ENCODE measurements at places on chromosomes 12 and 14.

GRCh38 chr14:100140452-100141078, 18.9 kb downstream of the DEGS2 start:
- peak; percentile 62 for DNase-seq

GRCh38 chr12:97142737-97143410, 235.8 kb downstream of the NEDD1 start:
- DNase-seq, result no peak

DNA sequence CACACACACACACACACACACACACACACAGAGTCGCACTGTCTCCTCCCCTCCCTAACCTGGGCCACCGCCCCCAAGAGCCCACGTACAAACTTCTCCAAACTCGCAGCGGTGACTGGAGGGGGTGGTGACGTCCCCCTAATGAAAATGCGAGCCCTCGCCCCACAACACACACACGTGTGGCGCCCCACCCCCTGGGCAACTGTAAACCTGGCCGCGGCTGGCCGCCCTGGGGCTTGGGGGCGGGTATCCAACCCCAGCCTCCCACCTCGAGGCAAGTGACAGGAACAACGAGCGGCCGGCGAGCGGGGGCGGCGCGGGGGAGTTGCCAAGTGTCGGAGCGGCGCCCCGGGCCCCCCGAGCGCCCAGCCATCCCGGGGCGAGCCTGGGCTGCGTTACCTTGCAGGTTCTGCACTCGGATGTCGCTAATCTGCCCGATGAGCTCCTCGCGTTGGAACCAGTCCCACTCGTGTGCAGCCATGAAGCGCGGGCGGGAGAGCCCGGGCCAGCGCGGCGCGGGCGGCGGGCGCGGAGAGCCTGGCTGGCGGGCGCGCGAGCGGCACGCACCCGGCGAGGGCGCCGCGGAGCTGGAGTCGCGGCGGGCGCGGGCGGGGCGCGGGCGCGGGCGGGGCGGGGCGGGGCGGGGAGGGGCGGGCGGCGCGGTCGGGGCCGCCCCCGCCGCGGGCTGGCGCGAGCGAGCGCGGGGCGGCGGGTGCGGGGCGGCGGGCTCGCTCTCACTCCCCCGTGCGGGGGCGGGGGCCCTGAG, at the start of gene CLMN:
Gene CLMN, minus strand, starts transcription at position 597 of the 766 bp plus-strand sequence. Its CDS starts 116 bp downstream, at position 481.
- DNase-seq, result no peak

GRCh38 chr12:14700935-14701334, 4.5 kb upstream of the GUCY2C start:
- DNase-seq, result no peak

DNA sequence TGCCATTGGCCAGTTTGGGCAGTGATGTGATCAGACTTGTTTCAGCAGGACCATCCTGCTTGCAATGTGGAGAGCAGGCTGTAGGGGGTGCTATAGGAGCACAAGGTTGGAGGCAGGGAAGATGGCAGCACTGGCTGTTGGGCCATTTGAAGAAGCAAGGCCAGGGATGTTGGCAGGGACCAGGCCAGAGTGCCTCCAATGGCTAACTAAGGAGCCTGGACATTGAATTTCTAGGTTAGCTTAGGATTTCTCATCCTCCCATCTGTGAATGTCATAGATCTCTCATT, 23.5 kb downstream of the FGF23 start:
- no peak for DNase-seq

DNA sequence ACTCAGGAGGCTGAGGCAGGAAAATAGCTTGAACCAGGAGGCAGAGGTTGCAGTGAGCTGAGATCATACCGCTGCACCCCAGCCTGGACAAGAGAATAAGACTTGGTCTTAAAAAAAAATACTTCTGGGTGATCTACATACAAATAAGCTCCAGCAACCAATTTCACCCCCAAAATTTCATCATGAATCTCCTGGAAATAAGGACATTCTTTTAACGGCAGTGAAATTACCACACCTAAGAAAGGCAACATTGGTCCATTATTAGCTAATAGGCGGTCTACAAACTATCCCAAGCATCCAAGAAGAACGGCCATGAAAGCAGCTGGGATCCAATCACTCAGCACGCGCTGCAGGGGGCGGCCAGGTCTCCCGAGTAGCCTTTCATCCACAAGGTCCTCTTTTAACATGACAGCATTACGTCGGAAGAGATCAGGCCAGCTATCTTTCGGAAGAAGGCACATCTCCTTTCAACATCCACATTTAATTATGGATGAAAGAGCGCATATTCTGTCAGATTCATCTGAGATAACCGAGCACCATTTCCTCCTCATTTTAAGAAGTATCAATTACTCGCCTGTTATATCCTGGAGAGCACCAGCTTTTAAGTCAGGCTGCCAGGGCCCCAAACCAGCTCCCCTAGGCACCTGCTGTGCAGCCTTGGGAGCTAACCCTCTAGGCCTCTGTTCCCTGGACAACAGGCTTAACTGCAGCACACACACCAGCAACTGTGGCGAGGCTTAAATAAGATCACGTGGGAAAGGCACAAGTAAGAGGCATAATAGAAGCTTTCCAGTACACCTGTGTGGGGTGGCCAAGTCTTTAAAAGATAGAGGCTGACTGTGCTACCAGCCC, 4.2 kb downstream of the SLC15A4 start:
- no peak for DNase-seq

GRCh38 chr12:75642226-75642625, 130.8 kb upstream of the KRR1 start:
- no peak for DNase-seq

GRCh38 chr12:3545121-3545796, 54.3 kb downstream of the PRMT8 start:
- DNase-seq, result no peak

- no peak for DNase-seq
Measured at GRCh38 chr14:96512602-96513397, 10.6 kb downstream of the PAPOLA start.

DNA sequence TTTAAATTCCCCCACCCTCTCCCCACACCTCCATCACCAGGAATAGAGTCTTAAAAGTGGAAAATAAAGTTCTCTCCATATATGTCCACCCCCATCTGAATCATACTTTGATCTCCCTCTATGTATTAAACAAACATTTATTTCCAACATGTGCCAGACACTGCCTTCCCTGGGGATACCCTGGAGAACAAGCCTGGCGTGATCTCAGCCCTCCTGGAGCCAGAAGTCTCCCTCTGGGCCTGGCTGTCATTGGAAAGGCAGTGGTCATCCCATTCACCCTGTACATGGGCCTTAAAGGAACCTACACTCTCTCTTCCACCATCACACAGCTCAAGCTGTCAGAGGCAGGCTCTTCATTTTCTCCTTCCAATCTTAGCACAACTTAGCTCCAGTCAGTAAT, 143.6 kb downstream of the EMP1 start:
- no peak for DNase-seq

- no peak for DNase-seq
Measured at GRCh38 chr12:88546853-88547252, 33.4 kb downstream of the KITLG start.

GRCh38 chr14:73723406-73723796, 9.2 kb upstream of the PNMA1 start:
- DNase-seq, result no peak

- DNase-seq, result no peak
Measured at GRCh38 chr12:132218915-132219314, 74.7 kb downstream of the NOC4L start.

GRCh38 chr12:2215709-2216560, 163.1 kb downstream of the CACNA1C start:
- no peak for DNase-seq

DNA sequence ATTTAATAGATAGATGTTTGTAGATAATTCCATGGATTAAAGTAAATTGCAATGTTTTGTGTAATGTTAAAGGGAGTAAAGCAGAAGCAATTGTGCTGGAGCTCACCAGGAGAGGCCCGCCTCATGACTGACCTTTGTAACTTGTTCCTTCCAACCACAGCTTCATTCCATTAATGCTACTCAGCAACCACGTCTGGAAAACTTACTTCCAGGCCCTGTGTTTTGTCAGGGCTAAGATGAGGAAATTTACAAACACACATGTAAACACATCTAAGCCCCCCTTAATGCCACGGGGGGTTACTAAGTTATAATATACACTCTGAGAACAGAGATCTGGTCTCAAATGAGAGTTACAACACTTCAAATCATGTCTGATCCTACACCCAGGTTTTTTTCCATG, 12.4 kb downstream of the LUM start:
- no peak for DNase-seq

DNA sequence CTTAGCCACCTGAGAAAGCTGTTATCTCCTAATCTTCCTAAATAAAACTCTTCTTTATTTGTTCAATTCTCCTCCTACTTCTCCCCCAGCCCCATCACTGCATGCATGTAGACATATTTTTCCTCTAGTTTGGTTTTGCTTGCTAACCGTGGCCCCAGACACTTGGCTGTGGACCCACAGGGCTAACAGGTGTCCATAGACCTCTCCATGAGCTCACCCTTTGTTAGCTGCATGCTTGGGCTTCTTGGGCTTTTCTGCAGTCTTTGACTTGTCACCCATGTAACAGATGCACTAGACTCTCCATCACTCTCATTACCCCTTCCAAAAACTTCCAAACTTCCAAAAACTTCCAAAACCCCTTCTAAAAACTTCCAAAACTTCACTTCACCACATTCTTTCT, 59.2 kb upstream of the PLEKHA5 start:
- no peak for DNase-seq

DNA sequence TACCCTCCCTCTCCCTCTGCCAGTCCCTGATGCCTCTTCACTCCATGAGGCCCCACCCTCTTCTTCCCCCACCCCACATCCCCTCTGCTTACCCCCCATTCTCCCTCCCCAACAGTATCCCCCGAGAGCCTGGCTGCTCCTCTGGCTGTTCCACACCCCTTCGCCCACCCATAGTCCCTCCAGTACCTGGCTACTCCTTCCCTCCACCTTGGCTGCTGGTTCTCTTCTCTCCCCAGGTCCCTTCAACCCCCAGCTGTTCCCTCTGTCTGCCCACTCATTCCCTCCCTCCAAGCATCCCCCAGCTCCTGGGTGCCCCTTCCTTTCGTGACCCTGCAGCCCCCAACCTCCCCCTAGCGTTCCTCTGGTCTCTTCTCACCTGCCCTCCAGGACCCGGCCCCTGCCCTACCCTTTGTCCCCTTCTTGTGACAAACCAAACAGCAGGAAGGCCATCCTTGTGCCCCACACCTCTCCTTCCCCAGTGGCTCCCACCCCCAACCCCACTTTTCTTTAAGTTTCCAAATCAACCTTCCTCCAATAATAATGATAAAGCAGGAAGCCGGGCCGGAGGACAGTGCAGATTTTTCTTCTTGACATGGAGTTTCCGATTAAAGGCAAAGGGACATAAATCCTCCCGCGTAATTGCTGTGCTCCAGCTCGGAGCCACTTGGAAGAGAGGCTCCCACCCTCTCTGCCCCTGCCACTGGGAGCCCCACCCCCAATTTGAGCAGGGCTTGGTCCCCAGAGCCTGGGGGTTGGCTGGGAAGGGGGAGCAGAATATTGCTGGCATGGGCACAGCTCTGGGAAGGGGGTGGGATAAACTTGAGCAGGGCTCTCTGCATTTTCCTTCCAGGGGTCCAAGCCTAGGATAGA, 40.0 kb downstream of the SMUG1 start:
- no peak for DNase-seq

- DNase-seq, result no peak
Measured at GRCh38 chr14:75338398-75338797, 59.8 kb downstream of the FOS start.

DNA sequence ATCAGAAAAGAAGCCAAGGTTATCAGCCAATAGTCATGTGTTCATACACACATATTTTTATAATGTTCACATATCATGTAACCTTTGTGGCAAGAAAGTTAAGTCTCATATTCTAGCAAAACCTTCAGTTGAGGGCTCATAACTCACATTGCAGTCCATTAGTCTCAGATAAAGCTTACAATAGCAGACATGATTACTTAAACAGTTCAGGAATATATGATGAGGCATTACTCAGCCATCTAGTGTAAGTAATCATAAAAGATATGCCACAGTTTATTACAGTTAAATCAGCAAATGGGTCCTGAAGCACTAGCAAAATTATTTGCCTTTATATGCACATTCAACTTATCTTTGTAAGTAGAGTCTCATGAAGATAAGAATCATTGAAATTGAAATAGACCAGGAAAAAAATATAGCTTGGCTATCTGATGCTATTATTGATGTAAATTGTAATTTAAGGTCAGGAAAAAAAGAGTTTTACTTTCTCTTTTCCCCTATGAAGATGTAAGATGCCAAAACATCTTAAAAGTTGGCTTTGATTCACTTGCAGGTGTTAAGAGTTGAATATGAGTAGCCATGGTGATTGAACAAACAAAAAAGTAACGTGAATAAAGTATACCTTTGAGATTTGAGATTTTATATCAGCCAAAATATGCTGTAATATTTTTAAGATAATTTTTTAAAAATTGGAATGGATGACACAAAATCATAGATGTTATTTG, 537.0 kb downstream of the SLC6A15 start:
- no peak for DNase-seq

- no peak for DNase-seq
Measured at GRCh38 chr12:69284131-69284530, 44.8 kb downstream of the CPSF6 start.

- no peak for DNase-seq
Measured at GRCh38 chr12:92621833-92622232, 81.0 kb upstream of the PLEKHG7 start.

GRCh38 chr12:100753837-100754236, 40.7 kb upstream of the ANO4 start:
- DNase-seq, result no peak

DNA sequence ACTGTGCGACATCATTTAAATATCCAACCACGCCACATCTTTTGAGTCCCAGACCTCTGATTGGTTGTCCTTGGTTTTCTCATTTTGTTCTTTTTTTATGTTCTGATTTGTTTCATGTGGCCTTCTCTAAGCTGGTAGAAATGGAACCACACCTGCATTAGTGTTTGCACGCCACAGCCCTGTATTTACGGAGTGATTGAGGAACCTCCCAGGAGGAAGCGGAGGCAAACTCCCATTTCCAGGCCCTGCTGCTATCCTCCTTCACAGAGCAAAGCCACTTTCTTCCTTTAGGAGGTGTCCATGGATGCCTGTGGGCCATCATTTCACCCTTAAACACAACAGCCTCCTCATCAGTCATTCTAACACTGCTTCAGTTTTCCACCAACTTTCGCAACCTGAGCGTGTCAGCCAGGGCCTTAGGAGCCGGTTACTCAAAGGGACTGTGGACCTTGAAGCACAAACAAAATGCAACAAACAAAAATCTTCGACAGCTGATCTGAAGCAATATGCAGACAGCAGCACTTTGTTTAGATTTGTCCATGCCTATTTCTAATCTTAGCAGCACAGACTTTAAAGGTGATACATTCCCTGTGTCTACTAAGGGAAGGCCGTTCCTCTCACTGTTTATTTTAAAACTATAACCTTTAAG, 1258.1 kb upstream of the TMEM132C start:
- DNase-seq, result no peak

GRCh38 chr14:60327447-60328331, 78.7 kb downstream of the PPM1A start:
- no peak for DNase-seq

Data from SIG-M5 (cell line).